ENCODE measurements at places on chromosomes 5 and 9.

DNA sequence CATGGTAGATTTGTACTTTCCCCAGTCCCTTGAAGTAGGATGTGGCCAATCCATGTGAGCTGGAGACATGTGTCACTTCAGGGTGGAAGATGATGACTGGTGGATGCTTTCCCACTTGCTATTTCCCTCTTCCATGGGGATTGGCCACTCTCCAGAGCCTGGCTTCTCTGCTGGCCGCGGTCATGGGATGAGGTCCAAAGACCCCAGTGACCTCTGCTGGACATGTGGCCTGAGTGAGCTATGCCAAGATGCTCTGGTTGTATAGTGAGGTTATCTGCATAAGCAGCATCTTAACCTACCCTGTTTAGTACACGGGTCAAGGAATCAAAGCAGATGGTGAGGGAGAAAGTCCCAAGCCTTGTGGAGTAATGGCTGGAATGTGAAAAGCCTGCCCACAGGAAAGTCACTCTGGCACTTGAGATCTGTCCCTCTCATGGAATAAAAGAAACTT is 47.1 kb downstream of the SH3PXD2B start:
- no peak for DNase-seq

GRCh38 chr5:1338506-1339070 is 6.3 kb downstream of the CLPTM1L start:
- DNase-seq = no peak

DNA sequence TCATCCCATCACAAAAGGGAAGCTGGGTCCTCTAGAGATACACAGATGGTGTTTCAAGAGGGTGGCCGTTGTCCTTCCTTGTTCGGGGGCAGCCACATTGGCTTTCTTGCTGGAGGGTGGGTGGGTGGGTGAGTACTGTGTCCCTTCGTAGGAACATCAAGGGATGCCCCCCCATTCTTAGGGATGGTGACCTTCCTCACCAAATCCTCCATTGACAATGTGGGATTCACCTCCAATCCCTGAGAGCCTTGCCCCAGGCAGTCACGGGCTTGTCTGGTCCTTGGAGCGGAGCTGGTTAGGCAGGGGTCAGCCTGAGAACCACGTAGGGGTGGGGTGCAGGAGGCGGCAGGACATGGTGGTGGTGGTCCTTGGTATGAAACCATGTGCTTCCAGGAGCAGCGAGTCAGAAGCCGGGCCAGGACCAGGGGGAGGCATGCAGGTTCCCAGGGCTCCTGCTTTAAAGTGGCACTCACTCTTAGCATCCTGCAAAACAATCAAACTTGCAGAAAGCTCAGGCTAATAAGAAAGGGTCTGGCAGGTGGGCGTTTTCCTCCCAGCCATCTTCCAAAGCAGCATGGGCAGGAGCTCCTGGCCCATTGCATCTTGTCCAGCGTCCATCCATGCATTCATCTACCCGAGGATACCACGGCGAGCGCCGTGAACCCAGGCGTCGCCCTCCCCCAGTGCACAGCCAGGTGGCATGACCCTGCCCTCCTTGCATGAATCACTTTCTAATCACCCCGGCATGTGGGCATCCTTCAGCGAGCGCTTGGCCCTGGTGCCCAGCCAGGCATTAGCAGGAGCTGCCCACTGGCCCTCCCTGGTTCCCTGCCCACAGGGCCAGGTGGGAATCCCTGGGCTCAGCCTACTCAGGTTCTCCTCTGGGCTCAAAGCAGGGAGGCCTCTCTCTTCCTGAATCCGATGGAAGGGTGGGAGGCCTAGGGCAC is 76.4 kb downstream of the NTNG2 start:
- DNase-seq = no peak

DNA sequence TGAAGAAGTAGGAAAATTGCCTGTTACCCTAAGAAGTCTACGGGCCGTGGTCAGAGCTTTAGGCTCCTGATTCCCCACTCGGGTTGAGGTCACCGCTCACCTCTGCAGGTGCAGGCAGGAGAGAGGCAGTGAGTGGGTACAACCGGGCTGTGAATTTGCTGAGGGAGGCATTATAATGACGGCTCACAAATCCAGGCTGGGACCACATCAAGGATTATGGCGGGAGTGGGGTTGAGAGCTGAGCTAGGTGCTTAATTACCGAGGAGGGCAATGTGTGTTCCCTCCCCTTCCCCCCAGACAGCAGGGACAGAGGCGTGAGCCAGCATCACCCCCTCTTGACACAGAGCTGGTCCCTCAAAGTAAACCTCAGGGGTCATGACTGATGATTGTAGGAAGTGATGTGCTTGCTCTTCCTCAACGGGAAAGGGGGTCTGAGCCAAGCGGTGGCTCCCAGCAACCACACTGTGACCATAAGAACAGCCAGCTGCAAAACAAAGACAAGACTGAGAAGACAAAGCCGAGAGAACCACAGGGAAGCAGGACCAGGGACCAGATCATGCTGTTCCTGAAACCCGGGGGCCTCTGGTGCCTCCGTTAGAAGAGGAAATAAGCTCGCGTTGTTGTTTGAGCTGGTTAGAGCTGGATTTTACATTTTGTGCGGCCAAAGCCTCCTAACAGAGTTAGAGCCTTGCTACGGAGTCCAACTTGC is 77.7 kb downstream of the OLFM1 start:
- no peak for DNase-seq

DNA sequence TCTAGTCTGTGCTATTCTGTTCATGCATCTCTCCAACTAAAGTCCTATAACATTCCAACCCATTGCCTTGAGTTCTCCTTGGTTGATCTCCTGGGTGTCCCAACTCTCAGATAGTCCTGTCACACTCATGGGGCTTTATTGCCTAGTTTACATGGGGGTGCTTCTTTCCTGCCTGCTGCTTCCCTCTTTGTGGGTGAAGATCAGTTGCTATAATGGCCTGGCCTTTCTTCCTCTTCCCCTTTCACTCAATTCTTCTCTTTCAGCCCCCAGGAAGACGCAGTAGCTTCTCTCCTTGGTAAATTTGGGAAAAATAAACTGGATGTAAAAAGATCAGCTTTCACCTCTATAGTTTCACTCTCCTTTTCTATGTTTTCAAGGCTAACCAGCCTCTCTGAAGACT is 66.5 kb downstream of the PTCD2 start:
- DNase-seq = no peak

DNA sequence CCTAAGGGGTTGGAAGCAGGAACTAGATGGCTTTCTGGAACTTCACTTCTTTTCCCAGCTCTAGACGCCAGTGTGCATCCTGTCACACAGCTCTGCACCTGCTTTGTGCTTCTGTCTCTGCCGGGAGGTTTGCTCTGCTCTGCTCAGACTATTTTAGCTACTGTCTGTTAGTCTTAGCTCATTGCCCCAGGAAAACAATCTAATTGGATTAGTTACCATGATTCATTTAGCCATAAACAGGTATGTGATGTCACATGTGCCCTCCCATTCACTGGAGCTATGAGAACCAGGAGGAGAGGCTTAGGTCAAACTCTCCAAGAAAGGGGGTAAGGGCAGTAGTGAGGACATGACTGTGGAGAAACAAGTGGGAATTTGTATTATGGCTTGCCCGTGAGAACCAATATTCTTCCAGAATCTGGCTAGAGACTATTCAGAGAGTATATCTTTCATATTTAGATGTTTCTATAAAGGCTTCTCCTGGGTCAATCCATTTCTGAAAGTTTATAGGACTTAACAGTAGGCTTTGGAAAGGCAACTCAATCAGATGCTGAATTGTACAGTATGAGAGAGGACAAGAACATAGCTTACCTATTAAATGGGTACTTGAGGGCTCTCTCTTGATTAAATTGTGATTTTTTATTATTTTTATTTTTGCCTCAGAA is 22.4 kb upstream of the NREP start:
- no peak for DNase-seq

DNA sequence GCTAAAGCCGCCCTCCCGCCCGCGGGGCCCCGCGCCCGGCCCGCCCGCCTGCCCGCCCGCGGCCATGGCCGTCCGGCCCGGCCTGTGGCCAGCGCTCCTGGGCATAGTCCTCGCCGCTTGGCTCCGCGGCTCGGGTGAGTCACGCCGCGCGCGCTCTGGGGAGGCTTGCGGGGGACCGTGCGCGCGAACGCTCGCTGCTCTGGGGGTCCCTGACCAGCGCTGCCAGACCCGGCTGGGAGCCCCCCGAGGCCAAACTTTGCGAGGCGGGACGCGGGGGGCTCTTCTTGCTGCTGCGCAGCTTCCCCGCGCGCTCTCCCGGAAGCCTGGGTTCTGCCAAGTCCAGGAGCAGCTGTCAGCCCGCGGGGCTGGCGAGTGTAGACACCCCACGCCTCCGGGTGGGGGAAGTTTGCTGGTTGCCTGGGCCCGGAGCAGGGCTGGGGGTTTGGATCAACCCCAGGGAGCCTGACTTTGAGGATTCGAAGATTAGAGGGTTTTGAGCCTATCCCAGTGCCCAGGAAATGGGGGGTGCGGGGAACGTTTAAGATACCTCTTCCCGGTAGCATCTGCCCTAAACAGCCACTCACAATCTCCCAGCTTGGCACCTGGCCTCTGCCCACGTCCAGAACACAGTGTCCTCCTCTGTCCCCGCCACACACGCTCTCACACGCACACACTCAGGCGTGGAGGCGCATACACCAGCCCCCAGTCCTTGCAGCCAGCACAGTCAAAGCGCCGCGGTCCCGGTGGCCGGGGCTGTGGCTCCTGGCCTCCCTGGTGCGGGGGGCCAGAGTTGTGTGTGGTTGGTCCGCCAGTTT is 535 bp downstream of the UNC5A start:
- DNase-seq = no peak

GRCh38 chr5:58649716-58650115 is 66.8 kb downstream of the RAB3C start:
- DNase-seq = no peak

DNA sequence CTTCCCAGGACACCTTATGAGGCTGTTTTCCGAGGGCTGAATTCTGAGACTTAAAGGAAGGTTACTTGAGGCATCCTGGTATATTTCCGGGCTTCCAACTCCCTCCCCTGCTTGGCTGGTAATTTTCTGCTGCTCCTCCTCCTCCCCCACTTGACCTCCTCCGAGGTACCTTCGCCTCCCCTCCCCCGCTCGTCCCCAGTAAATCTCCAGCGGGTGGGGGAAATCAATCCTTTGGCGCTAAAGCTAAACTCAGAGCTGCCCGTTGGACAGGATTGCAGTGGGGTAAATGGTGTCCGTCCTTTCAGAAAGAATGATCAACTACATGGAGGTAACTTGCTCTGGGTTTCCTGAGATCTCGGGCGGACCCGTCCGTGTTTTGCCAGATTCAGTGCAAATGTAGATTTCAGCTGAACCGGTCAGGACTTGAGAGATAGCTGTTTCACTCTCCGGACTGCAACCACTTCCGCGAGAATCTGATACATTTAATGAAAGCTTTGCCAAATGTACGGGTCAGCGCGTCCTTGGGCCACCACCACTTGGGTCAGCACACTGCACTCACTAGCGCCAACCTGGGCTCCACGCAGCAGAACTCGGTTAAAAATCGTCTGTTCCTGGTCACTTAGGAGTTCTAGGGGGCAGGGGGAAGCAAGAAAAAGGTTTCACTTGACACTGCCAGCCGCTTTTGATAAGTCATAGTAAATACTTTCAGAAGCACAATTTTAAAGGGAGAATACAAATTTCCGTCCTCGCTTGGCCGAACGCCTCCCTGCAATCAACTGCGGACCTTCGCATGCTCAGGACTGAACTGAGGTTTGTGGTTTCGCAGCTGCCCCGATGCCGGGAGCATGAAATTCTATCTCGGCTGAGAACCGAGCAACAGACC is 4.6 kb upstream of the ISL1 start:
- no peak for DNase-seq

DNA sequence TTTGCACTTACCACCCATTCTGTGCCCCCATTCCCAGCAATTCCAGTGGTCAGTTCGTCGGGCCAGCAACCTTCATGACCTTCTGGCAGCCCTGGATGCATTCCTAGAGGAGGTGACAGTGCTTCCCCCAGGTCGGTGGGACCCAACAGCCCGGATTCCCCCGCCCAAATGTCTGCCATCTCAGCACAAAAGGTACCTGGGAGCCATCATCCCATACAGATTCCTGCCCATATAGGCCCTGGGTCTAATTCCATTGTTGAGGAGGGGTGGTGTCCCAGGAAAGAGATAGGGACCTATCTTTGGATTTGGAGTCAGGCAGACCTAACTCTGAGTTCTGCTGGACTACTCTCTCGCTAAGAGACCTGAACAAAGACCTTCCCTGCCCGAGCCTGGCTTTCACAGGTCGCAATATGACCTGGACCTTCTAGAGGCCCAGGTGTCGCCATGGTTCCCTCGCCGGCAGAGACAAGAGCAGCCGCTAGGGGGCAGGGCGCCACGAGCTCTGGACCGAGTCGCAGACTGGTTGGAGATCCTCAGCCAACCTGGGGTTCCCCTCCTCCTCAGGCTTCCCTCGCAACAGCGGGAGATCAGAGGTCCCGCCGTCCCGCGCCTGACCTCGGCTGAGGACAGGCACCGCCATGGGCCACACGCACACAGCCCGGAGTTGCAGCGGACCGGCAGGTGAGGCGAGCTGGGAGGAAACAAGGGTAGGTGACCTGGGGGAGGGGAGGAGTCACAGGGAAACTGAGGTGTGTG is 3.1 kb downstream of the SLC4A9 start:
- peak; percentile 99 for DNase-seq

DNA sequence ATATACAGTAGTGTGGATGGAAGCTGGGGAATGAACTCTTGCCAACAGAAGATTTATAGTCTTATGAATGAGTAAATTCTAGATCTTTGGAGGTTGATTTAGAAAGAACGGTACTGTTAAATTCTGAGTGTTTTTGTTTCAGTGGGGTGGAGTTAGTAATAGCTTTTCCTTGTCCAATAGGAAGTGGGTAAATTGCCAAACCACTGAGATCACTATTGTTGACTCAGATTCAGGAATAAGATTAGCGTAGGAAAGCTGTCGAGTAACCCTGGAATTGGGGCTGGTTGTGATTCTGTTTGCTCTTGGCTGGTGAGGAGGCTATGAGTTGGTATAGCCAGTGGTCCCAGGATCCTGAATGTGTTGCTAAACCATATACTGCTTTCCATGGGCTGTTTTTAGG is 155.6 kb downstream of the ARHGAP26 start:
- DNase-seq = no peak

DNA sequence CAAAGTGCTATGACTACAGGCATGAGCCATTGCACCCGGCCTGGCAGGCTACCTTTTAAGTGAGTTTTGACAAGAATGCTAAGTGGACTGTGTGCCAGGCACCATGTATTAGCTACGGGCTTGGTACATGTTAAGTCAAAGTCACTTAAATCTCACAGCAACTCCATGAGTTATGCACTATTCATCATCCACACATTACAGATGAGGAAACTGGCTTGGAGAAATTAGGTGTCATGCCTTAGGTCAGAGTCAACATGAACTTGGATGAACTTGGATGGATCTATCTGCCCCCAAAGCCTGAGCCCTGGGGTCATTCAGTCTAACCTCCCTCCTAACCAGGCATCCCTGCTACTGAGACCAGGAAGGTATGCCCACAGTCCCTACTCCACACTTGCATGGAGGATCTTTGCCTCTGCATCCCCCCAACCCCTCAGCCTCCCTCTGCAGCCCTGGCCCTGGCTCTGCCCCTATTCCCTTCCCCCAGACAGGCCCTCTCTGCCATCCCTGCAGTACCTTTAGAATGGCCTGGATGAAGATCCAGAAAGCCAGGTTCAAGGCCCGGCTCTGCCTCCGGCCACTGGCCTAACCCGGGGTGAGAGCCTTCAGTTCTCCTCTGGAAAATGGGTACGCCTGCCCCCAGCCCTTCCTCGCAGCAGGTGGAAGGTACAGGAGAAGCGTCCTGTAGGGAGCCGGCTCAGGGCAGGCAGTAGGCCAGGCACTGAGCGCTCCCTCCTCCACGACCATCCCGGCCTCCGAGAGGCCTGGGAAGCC is 685 bp upstream of the ADGRD2 start:
- DNase-seq = no peak
